ENCODE measurements at places on chromosomes 12 and 14. TPM values are rescaled to one million over a fixed set of nuclear protein-coding genes. Genes with fewer than 3 reads are reported as not detected.

- ATAC-seq = no peak
Observed at GRCh38 chr12:109500406-109501185, 23.2 kb downstream of the UBE3B start.

DNA sequence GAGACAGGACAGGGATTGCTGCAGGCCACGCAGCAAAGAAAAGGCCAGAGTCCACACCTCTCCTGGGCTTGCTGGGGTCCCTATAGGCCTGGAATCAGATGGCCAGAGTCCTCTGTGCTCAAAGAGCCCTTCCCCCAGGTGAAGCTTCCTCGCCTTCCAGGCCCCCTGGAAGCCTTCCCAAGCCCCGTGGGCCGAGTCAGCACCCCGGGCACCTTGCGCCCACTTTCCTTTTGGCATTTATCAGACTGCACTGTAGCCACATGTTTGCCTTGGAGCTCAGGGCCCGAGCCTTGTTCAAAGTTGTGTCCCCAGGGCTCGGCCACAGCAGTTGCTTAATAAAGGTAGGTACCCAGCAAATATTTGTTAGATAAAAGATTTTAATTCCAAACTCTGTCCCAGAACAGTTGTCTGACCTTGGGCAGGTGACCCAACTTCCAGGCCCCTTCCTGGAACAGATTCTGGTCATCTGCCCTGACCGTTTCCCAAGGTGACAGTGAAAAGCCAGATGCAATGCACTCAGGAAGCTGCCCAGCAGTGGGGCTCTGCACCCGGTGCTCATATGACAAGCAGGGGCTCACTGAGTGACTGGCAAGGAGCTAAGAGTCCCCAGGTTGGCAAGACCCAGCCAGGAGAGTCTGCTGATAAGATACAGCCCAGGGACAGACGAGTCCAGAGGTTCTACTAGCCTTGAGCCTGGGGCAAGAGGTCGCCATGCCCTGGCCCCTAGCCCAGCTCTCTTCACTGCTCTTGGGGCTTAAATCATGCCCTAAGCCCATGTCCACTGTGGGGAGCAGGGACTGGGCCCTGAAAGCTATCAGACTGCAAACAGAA is 81.2 kb downstream of the PITPNM2 start:
- ATAC-seq = no peak

DNA sequence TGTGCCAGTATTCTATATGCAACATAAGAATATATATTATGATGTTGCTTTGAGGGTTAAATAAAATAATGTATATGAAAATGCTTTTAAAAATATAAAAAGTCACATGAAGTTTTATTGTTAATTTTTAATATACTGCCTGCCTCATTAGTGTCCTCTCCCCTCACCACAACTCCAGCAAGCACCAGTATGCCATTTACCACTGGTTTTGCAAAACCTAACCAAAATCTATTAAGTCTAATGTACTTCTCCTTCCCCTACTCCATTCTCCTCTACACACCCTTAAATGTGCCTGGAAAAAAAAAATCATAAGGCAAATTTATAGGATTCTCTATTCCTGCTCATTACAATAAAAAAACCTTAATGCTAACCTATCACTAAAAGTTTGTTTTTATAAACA is 24.0 kb upstream of the GNG2 start:
- ATAC-seq = no peak

DNA sequence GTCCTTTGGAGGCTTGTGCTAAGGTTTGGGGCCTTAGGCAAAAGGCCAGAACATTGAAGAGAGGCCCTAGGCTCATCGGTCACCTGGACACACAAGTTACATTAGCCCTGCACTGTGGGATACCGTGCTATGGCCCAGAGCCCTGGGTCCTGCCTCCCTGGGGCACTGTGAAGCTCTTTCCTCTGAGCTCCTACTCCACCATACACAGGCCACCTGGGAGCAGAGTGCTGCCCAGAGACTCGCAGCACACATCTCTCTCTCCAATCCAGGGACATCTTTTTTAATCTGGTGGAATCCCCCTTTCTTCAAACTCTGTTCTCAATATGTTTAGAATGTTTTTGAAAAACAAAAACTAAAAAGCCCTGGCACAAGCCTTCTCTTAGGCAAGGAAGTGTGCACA is 314.2 kb upstream of the RGS6 start:
- no peak for ATAC-seq

DNA sequence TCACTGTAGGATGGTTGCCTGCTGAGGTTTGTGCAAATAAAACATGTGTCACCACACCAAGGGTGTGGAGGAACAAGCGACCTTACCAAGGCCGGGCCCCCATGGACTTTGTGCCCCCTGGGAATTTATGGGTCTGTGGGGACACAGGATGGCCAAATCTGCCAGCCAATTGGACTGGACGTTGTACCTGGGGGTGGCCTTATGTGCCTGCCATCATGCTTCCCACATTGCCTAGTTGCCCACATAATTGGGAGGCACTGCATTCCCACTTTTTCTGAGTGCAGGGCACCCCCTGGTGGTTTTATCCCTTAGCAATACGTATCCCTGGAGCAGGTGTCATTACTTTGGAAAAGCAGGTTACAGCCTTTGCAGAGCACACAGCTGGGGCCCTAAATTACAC is 92.6 kb upstream of the TMPO start:
- no peak for ATAC-seq

DNA sequence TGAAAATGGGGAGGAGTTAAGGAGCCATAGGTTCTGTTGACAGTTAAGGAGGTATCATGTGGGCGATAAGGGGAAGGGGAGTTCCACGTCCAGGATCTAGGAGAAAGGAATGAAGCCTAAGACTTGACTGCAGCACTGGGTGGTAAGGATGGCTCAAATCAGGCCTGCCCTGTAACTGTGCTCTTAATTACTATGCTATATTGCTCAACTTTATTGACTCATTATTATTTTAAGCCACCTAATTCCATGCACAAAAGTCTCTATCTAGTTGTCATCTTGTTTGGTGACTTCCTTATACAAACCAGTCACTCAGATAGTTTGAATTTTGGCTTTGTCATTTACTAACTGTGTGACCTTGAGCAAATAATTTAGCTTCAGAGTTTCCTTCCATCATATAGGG is 242.1 kb upstream of the ARHGAP5 start:
- ATAC-seq = peak; percentile 90

DNA sequence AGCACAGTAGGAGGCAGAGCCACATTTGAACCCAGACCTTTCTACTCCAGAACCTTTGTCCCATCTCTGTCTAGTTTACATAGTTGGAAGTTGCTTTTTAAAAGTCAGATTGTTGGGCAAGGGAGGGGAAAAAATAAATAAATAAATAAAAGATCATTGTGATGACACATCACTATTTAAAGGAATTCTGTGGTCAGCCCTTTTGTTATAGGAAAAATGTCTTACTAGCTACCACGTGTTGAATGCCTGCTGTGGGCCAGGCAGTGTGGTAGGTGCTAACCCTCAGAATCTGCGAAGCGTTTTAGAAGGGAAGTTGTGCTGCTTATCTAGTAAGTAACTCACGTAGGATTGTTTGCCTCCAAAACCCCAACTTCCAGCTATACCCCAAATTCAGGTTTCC is 62.3 kb downstream of the BHLHE41 start:
- no peak for ATAC-seq

DNA sequence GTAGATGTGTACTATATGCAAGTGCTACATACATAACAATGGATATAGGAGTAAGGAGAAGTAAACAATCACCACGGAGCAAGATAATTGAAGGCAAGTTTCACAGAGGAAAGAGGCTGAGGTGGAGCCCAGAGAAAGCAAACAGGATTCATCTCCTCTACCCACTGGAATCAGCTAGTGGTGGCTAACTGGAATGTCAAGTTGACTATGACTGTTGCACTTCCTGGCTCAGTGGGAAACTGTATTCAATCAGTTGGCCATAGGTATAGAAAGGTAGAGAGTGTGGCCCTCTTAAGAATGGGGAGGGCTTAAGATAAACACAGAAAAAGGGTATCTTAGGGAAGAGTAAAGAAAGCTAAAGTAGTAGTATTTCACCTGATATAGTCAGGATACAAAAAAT is 62.4 kb downstream of the MAP4K5 start:
- ATAC-seq = no peak

GRCh38 chr14:28778138-28779117 is 11.8 kb downstream of the FOXG1 start:
- ATAC-seq = no peak

DNA sequence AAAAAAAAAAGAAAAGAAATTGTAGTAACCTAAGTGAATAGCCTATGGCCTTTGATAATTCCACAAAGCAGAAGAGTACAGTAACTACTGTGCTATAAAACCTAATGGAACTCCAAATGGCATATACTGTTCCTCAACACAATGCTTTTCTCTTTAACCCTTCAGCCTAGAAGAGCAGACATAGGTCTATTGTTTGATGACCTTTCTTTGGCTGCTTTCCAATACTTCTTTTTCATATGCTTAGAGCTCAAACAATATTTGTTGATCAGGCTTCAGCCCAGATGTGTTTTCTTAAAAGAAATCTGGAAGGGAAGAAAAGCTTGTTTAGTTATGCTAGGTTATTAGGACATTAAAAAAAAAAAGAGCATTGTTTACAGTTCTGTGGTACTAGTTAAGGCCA is 116.4 kb downstream of the NTN4 start:
- no peak for ATAC-seq

- peak; percentile 78 for ATAC-seq
Observed at GRCh38 chr12:26239122-26239851, 43.9 kb downstream of the SSPN start.

DNA sequence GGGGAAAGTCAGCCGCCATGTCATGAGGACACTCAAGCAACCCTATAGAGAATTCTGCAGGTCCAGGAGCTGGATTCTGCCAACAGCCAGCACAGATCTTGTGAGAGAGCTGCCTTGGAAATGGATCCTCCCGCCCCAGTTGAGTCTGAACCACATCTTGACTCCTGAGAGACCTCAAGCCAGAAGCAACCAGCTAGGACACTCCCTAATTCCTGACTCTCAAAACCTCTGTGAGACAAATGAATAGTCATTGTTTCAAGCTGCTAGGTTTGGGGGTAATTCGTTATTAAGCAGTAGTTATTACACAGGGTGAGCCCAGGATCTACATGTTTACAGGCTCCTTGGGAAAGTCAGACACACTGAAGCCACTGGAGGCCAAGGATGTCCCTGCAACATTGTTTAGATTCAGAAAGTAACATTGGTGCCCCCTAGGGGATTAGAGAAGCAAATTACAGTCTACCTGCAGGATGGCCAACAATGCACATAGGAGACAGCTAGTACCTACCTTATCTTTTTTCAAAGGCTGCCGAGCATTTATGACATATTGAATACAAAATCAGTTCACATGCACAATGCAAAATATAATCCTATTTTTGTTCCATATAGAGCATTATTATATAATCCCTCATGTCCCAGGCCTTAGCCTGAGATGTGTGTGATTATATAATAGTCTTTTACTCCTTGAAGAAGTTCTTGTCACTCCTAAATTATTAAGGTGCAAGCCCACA is 57.9 kb upstream of the FICD start:
- ATAC-seq = peak; percentile 52

DNA sequence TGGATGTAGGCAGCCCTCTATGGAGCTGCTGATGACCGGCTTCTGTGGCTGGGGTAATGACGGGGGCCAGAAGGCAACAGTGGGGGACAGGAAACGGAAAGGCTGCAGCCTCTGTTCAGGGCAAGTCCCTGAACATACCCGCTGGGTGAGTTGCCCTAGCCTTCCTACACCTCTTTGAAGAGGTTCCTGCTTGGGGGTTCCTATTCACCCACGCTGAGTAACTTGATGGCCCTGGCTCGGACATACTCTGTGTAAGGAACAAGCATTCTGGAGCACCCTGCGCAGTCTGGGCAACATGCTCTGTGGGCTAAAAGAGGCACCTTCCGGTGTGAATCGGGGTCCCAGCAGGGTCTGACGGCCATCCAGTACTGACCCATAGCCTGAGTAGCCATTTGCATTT is 17.7 kb upstream of the GSC start:
- ATAC-seq = no peak

DNA sequence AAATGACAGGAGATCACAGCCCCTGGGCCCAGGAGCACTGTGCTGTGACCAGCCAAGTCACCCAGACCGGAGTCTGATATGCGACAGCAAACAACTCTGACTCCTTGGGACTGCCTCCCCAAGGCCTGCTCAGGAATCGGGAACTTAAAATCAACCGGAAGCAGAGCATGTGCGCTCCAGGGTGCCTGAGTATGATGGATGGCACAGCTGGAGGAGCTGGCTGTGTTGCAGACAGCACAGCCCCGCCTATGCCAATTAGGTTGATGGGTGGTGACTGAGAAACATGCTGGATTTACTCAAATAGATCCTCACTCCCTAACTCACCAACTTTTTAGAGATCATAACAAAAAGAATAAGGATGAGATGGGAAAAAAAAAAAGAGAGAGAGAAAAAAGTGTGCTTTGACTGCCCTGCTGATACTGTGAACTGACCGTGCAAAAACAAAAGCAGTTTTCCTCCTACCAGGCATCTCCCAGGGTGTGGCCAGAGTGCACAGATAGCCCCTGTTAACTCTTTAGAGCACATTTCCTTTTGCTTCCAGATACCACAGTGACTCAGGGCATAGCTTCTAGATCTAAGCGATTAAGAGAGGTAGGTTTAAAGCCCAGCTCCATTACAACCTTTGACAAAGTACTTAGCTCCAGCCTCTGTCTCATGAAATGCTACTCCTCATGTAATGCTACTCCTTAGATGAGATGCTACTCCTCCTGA is 27.4 kb upstream of the STON2 start:
- ATAC-seq = peak; percentile 88

- peak; percentile 66 for ATAC-seq
Observed at GRCh38 chr14:69574263-69574953, at the start of gene CCDC177. Gene CCDC177, minus strand, starts transcription at chr14:69574871. Its CDS starts 1,249 bp downstream, at chr14:69573622.

- no peak for ATAC-seq
Observed at GRCh38 chr14:22168092-22168955, 420.7 kb downstream of the DAD1 start.

DNA sequence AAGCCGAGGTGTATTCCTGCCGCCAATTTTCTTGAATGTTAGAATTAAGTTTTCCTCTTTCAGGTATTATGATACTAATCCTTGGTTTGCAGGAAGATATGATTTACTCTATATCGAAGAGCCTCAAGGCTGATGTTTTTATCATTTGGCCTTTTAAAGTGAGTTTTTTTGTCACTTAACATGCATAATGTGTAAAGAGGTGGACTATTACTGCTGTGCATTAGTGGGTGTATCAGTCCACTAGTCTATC is 11.1 kb upstream of the TMPO start:
- no peak for ATAC-seq

GRCh38 chr12:106999446-106999845 is 12.5 kb upstream of the MTERF2 start:
- no peak for ATAC-seq

- ATAC-seq = peak; percentile 84
Observed at GRCh38 chr14:93994919-93995682, 2.0 kb upstream of the CCDC197 start.

GRCh38 chr14:32623300-32624093 is 294.4 kb downstream of the AKAP6 start:
- ATAC-seq = no peak

Gene PRIMA1
- total RNA-seq = 1.8 TPM

Gene SLC41A2
- 1.3 TPM for total RNA-seq

Gene KRT77
- not detected for total RNA-seq

Gene GPRC5D
- total RNA-seq = not detected

Gene TMEM52B
- total RNA-seq = not detected

Gene LHX5
- total RNA-seq = not detected

Gene KIAA0586
- total RNA-seq = 11.9 TPM

Gene PDE3A
- 0.56 TPM for total RNA-seq

Data from esophagus mucosa (tissue), 1 donor.